Stimulated activated CD4-positive, alpha-beta T cell treated with anti-CD3 and anti-CD28 coated beads, Interleukin-1b, Interleukin-23, amount 100 ng/mL, for 4 hours (primary cell): ENCODE measurements at places on chromosomes 3 and 15.
A peak's percentile ranks its signal among the peaks of the same experiment; 100 is the strongest.

DNA sequence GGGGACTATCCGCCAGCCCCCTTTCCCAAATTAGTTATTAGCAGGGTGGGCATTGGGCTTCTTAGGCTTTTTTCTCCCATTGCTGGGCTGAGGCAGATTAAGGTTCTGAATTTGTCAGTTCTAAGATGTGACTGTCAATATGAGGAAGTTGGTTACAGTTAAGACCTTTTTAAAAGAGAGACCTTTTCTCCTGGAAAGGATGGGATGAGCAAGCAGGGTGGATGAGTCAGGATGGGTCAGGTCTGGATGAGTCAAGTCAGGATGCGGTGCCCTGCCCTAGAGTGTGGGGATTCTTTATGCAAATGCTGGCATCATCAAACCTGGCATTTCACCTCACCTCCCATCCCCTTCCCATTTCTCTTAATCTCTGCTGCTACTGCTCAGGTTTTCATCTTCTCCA lies 1.9 kb downstream of the AEN start:
- DNase-seq = no peak

DNA sequence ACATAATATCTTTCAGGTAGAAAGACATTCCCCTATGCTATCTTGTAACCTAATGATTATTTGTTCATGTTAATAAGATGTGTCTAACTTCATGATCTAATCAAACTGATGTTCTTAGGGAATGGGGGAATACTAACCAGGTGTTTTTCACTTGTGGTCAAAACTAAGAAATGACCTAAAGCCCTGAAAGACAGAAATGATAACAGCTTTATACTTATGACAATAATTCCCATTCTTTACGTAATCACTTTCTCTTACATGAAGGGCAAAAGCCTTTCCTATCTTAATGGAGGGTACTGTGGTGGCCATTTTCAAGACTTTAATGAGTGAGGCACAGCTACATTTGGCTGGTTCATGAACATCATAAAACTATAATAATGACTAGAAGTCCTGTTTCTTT lies 33.9 kb upstream of the MEIS2 start:
- DNase-seq = no peak

DNA sequence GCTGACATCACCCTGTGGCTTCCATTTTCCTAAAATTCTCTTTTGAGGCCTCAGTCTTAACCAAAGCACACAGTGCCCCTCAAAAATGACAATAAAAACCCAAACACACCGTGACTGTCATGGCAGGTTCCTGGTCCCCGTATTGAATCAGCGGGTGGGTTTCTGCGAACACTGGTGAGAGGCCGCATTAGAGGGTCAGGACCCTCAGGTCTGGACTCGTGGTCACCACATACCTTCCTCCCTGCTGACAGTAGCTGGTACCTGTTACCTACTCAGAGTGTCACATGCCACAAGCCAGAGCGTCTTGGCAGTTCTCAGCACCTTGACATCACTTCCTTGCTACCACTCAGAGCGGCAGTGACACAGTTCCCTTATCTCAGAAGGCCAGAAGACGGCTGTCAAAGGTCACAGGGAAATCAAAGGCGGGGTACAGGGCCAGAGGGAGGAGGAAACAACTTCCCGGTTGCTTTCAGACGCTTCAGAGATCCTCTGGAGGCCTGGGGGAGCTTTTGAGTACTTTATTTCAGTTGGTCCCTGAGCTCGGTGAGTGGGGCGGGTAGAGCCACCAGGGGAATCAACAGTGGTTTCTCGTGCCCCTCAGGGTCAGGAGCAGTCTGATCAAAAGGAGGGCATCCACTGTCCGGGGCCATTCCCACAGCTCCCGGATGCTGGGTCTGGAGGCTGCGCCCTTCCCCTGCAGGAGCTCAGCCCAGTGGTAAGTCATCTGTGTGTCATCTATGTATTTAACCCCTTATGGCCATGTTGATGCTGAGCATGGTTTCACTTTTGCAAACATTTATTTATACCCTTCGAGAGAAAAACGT lies at the start of the genes CCR5AS and CCRL2:
TSS of gene CCR5AS (minus strand) at position 279 of the 824 bp plus-strand sequence.
TSS of gene CCRL2 (plus strand) at position 472 of the 824 bp plus-strand sequence. CDS start 821 bp downstream, outside the sequence.
- DNase-seq = peak; percentile 6

GRCh38 chr3:43296565-43296964 lies 10.2 kb downstream of the SNRK start:
- DNase-seq = peak; percentile 47

GRCh38 chr3:30644615-30645014 lies 38.2 kb downstream of the TGFBR2 start:
- DNase-seq = no peak

- no peak for DNase-seq
Observed at GRCh38 chr15:62901909-62902546, 140.5 kb upstream of the TPM1 start.

DNA sequence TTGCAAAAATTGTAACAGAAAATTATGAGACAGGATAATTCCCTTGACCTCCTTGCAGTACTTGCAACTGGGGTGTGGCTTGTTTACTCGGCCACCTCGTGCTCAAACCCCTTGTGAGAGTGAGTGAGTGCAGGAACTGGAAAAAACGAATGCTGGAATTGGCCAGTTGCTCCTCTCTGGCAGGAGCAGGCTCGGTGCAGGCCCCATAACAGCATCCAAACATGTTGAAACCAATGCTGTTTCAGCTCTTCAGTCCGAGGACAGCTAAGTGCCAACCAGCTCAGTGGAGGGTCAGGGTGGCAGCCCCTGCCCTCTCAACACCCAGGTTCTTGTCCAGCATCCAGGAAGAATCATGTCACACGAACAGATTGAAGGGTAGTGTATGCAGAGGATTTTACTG lies 36.9 kb downstream of the METTL6 start:
- DNase-seq = no peak
